ENCODE measurements at places on chromosomes 5 and 9. TPM values are rescaled to one million over a fixed set of nuclear protein-coding genes. Genes with fewer than 3 reads are reported as not detected.

DNA sequence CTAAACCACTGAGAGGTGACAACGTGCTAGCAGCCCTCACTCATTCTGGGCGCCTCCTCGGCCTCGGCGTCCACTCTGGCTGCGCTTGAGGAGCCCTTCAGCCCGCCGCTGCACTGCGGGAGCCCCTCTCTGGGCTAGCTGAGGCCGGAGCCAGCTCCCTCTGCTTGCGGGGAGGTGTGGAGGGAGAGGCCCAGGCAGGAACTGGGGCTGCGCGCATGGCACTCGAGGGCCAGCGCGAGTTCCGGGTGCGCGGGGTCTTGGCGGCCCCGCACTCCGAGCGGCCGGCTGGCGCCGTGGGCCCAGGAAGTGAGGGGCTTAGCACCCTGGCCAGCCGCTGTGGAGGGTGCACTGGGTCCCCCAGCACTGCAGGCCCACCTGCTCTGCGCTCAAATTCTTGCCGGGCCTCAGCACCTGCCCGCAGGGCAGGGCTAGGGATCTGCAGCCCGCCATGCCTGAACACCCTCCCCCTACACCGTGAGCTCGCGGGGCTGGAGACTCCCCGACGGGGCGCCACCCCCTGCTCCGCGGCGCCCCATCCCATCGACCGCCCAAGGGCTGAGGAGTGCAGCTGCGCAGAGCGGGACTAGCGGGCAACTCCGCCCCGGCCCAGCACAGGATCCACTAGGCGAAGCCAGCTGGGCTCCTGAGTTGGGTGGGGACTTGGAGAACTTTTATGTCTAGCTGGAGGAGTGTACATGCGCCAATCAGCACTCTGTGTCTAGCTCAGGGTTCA, 11.8 kb upstream of the UBE2D2 start:
- no peak for DNase-seq

DNA sequence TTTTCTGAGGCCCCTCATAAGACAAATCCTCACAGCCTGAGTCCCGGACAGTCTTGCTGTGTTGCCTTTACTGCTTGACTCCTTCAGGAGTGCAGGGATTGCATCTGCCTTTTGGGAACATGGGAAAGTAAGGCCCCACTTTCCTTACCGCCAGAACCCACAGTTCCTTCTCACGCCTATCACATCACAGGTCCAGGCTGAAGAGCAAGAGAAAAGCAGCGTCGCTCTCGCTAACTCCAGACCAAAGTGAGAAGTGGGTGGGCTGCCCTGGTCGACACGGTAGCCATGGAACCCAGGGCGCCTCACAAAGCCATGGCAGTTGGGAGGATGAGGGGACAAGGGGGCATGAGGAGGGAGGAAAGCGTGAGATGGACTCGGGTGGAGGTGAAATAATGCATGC, 7.9 kb upstream of the ZDHHC11 start:
- no peak for DNase-seq

DNA sequence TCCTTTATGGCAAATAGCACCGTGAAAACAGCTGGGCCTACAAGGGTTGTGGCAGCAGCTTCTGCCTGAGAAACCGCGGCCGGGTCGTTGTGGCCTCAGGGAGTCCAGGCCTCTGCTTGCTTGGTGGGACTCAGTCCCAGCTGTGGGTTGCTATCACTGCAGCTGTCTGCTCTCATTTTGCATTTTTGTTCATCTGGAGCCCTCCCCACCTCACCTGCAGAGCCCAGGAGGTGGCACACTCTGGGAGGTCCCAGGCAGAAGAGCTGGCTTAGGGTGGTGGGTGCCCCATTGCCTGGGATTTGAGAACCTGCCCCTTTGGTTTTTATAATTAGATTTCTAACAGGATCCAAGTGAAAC, 138.4 kb downstream of the GADD45G start:
- no peak for DNase-seq

Gene OR1Q1
- total RNA-seq = not detected

Gene GPR21
- 1.1 TPM for total RNA-seq

All from glomerular endothelial cell (primary cell).